Ovary (tissue), 10 donors: ENCODE measurements at places on chromosomes 2 and 18.

- DNase-seq = no peak
Observed at GRCh38 chr2:183996825-183997793, 601.2 kb upstream of the ZNF804A start.

GRCh38 chr18:36724169-36724568 lies 104.6 kb downstream of the TPGS2 start:
- no peak for DNase-seq

DNA sequence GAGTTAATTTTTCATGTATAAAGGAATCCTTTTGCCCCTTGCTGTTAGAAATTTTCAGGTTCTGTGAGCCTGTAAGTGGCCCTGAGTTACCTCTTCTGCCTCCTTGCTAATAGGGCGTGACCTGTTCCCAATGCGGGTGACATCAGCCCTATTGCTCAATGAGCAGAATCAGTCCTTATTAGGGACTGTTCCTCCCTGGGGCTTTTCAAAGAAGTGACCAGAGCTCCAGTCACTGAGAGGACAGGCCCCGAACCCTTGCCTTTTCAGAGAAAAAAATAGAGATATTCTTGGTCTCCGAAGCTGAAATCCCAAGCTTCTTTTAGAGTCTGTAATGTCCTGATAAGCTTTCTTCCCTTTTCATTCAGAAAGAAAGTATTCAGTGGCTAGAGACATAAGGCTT lies 8.2 kb upstream of the APOB start:
- DNase-seq = no peak

- no peak for DNase-seq
Observed at GRCh38 chr2:159516241-159516758, 100.0 kb downstream of the BAZ2B start.

- DNase-seq = no peak
Observed at GRCh38 chr2:36502081-36502480, 95.9 kb downstream of the FEZ2 start.
